Fibroblast of mammary gland (primary cell): ENCODE measurements at places on chromosomes 5 and 9.

- DNase-seq, result no peak
Measured at GRCh38 chr5:120367896-120368634, 96.0 kb upstream of the PRR16 start.

GRCh38 chr9:29740518-29740917 lies 2167.2 kb upstream of the C9orf72 start:
- no peak for DNase-seq

DNA sequence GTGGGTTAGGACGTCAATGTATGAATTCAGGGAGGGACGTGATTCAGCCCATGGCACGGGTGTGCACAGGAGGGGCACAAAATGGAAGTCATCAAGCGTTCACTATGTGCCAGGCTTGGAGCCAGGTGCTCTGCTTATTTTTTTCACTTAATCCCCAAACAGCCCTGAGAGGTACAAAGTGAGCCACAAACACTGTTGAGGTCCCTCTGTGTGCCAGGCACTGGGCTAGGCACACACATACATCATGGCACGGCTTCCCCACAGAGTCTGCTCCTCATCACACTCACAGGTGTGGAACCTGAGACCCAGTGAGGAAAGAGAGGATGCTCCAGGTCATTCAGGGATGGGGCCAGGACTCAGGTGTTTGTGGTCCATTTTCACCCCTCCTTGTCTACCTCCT lies 68.1 kb downstream of the GALNT12 start:
- no peak for DNase-seq

GRCh38 chr5:141040771-141041426 lies 10.3 kb upstream of the PCDHB1 start:
- peak; percentile 76 for DNase-seq

- DNase-seq, result no peak
Measured at GRCh38 chr9:80320480-80320879, 748.7 kb downstream of the TLE4 start.

- DNase-seq, result no peak
Measured at GRCh38 chr5:163248333-163248732, 189.1 kb upstream of the CCNG1 start.

- DNase-seq, result no peak
Measured at GRCh38 chr9:34956648-34957047, 1.4 kb upstream of the PHF24 start.

DNA sequence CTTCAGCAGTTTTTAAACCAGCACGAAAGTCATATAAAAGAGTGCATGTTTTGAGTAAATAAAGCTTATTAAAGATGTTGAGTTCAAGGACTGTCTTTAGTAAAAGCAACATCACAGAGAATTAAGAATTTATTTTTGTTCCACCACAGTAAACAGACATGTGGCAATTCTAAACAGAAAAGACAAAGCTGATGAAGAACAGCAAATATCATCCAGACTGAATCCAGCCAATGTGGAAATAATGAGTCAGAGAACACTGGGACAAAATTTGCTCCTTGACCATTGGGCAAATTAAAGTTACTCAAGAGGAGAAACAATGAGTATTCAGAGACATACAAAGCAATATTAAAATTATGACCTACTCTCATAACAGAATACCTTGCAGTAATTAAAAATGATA lies 28.8 kb downstream of the OR2K2 start:
- DNase-seq, result peak; percentile 91

DNA sequence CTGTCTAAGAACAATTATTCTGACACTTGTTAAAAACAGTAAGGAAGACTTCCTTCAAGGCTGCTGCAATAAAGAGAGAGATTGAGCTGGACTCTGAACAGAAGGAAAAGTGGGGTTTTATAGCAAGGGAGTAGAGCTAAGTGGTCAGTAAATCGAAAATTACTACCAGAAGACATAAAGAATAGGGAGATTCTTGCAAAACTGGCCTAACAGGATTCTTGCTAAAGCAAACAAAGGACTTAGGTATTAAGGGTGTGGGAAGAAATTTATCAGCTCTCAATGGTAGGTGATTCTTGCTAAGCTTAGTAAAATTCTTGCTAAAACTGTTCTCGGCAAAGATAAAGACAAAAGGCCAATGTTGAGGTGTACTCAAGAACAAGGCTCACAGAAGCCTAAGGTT lies 300.5 kb downstream of the SLCO4C1 start:
- DNase-seq, result no peak

DNA sequence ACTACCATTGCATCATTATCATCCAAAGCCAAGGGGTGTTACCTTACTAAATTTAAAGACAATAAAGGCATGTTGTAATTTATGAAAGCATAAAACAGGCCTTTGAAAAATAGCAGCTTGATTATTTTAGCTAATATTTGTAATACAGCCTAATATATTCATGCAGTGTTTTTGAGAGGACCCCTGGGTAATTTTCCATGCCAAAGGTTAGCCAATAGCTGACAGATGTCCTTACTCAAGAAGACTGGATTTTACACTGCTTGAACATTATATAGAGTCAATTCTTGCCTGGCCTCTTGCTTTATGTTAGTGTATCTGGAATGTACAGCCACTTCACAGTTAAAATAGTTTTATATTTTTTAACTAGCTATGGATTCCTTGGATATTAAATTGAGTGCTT lies 337.8 kb upstream of the PAPPA start:
- DNase-seq, result no peak

- peak; percentile 92 for DNase-seq
Measured at GRCh38 chr5:55597014-55597981, 62.5 kb upstream of the PLPP1 start.

DNA sequence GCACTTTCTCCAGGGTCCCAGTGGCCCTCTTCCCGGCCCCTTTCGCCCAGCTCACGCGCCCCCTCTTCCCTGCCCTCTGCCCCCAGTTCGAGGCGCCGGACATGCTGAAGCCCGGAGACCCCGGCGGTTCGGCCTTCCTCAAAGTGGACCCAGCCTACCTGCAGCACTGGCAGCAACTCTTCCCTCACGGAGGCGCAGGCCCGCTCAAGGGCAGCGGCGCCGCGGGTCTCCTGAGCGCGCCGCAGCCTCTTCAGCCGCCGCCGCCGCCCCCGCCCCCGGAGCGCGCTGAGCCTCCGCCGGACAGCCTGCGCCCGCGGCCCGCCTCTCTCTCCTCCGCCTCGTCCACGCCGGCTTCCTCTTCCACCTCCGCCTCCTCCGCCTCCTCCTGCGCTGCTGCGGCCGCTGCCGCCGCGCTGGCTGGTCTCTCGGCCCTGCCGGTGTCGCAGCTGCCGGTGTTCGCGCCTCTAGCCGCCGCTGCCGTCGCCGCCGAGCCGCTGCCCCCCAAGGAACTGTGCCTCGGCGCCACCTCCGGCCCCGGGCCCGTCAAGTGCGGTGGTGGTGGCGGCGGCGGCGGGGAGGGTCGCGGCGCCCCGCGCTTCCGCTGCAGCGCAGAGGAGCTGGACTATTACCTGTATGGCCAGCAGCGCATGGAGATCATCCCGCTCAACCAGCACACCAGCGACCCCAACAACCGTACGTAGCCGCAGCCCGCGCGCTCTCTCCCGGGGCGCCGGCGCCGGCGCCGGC lies 1.0 kb downstream of the PRDM6 start:
- DNase-seq, result peak; percentile 10

DNA sequence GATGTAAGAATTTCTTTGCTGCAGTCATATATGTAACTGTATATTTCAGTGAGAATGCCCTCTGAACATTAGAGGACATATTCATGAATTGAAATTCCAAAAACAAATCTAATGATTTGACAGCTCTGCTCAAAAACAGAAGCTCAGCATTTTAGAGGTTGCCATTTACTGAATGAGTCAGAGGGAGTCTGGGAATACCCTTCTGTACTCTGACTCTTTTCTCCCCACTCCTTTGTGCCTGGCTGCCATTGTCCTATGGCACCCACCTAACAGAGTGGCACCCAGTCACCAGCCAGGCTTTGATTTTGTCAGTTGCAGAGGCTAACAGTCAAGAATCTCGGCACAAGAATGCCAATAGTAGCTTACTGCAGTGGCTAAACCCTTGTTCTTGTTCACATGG lies 133.6 kb downstream of the ATG10 start:
- peak; percentile 30 for DNase-seq

DNA sequence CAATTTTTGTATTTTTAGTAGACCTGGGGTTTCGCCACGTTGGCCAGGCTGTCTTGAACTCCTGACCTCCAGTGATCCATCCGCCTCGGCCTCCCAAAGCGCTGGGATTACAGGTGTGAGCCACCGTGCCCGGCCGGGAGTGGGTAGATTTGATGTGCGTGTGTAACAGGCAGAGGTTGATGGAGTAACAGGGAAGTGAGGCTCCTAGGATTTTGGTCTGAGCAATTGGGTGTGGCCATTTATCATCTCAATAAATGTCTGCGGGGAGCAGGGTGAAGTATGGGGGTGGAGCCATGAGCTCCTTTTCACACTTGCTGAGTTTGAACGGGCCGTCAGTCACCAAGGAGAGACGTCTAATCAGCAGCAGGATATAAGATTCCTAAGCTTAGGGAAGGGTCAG lies 1.2 kb upstream of the REXO4 start:
- no peak for DNase-seq

GRCh38 chr5:54651482-54652076 lies 134.0 kb downstream of the SNX18 start:
- DNase-seq, result peak; percentile 52

GRCh38 chr5:75526070-75526469 lies 14.4 kb downstream of the POLK start:
- no peak for DNase-seq

DNA sequence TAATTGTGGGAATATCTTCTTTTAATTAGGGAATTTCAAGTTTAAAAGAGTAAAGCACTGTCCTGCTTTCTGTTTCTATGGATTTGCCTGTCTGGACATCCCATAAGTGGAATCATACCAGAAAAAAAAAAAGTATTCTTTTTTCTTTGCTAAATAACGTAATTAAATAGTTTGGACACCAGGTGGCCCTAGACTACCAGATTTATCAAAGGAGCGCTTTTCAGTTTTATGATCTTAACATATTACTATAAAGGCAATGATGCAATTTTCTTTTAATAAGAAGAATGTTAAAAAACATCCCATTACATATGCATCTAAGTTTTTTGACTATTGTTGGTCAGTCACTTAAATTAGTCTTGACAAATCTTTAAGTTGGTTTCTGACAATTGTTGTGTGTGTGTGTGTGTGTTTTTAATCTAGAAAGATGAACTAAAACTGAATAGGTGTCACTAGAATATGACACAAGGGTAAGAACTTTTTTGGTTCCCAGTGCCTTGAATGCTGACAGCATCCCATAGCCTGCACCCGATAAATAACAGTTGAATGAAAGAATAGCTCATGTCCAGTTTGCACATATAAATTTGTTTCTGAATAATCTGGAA lies 49.5 kb downstream of the C5orf22 start:
- DNase-seq, result peak; percentile 61

- DNase-seq, result peak; percentile 18
Measured at GRCh38 chr5:58923355-58923754, 340.5 kb downstream of the RAB3C start.

DNA sequence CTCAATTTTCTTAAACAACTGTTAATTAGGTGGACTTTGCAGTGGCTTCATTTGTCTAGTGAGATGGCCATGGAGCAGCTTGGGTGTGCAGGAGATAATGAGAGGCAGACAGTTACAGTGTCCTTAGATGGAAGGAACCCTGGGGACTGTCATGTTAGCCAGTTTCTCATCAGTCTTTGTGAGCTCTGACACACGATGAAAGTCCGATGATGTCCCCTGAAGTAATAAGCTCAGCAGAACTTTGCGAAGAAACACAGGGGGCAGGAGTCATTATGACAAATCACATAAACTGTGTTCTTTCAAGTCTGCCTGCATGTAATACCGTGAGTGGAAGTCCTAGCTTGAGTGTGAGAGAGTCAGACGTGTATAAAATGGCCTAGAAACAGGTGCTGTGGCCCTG lies 201.8 kb downstream of the DRD1 start:
- no peak for DNase-seq

DNA sequence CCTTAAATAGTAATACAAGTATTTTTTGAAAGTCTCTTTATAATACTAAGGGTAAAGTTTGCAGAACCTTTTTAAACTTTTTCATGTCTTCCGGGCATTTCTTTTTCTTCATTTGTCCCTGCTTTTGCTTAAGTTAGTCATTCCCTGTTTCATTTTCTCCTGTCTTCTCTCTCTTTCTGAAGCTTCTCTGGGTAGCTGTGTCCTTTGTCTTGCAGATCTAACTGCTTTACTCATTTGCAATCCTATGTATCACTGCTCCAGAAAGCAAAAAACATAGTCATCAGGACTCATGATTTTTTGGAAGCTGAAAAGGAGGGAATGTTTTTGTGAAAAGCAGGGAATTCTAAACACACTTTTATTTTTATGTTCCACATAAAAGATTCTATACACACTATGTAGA lies 301.7 kb downstream of the MRPS30 start:
- no peak for DNase-seq

GRCh38 chr5:143134900-143135299 lies 268.6 kb downstream of the NR3C1 start:
- DNase-seq, result no peak

DNA sequence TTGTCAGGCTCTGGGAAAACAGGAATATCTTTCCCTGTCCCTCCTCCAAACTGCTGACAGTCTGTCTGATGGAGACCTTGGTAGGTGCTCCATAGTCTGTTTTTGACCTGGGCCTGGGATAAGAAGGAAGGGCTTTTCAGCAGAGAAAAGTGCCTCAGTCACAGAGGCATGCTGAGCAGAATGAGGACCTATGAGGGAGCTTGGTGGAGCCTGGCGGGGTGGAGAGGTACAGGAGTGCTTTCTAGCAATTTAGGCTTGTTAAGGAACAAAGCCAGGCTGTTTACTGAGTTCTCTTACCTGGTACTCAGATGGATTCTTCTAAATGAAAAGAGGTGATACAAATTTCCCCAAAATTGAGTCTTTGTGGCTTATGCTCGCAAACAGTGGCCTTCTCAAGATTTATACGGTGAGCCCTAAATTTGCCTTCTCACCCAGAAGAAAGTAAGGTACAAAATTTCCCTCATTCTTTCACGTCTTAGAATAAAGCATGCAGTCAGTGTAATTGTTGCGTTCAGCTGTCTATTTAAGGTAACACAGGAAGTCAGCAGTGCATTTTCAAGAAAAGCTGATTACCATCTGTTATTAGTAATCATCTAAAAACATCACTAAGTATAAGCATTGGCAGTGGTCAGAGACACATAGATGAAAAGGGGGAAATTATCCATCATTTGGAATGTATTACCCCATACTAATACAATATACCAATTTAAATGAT lies 28.6 kb upstream of the IL13 start:
- DNase-seq, result no peak

- peak; percentile 44 for DNase-seq
Measured at GRCh38 chr9:125240649-125240999, 519 bp downstream of the HSPA5 start.
